Activated naive CD8-positive, alpha-beta T cell treated with anti-CD3 and anti-CD28 coated beads for 36 hours (primary cell): ENCODE measurements at places on chromosomes 3 and 15. TPM values are rescaled to one million over a fixed set of nuclear protein-coding genes. Genes with fewer than 3 reads are reported as not detected.

Gene NANOGP8
- not detected for total RNA-seq

Gene GNAT1
- not detected for total RNA-seq

Gene SAMD7
- not detected for total RNA-seq

Gene RASGRP1
- total RNA-seq = 46.6 TPM

Gene GPR156
- not detected for total RNA-seq

Gene SERPINI2
- not detected for total RNA-seq

Gene SUSD5
- not detected for total RNA-seq

Gene SIDT1
- 19.9 TPM for total RNA-seq

Gene SNX33
- 2.6 TPM for total RNA-seq

Gene SLC22A13
- total RNA-seq = 0.24 TPM

Gene GP5
- 0.80 TPM for total RNA-seq

DNA sequence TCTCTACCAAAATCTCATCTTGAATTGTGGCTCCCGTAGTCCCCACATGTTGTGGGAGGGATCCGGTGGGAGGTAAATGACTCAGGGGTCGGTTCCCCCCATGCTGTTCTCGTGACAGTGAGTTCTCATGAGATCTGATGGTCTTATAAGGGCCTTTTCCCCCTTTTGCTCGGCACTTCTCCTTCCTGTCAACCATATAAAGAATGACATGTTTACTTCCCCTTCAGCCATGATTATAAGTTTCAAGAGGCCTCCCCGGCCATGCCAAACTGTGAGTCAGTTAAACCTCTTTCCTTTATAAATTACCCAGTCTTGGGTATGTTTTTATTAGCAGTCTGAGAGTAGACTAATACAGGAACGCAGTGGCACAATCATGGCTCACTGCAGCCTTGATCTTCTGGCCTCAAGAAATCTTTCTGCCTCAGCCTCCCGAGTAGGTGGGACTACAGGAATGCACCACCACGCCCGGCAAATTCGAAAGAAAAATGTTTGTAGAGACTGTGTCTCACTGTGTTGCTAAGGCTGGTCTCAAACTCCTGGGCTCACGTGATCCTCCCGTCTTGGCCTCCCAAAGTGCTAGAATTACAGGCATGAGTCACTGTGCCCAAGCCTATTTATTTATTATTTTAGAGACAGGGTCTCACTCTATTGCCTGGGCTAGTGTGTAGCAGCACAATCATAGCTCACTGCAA, 101.0 kb downstream of the ATP10A start:
- no peak for DNase-seq

- no peak for DNase-seq
Observed at GRCh38 chr15:80825361-80826030, 46.3 kb downstream of the CEMIP start.

DNA sequence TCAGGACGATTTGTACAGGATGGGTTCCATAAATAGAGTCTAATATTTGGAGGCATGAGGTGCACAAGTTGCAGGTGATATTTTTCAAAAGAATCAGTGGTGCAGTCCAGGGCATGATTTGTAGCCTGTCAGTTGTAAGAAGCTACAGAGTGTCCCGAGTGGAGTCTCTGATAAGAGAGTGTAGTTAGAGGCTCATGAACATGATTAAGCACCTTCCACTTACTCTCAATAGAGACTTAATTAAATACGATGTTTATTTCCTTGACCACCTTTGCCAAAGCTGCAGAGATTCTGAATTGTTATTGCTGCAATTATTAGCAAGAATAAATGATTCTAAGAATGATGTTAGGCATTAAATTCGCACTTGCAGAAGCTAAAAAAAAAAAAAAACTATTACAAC, 218.4 kb upstream of the LRTM1 start:
- no peak for DNase-seq

GRCh38 chr15:59206623-59207183, at the start of gene LDHAL6B:
LDHAL6B (plus strand) TSS chr15:59206843; CDS start chr15:59206941, 98 bp downstream.
- no peak for DNase-seq

DNA sequence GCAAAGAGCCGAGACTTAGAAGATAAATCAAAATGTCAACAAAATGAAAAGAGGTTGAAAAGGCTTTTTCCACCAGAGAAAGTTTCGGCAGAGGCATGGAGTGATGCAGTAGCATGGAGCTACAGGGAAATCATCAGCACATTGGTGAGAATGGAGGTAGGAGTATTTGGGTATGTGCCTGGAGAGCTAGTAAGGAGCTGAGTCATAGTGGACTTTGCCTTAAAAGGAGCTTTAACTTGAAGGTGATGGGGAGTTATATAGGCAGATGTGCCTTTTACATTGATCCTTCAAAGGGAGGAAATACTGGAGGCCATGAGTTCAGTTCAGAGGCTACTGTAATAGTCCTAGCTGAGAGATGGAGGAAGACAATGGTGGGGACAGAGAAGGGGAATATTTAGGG, 44.3 kb downstream of the IL5RA start:
- no peak for DNase-seq

DNA sequence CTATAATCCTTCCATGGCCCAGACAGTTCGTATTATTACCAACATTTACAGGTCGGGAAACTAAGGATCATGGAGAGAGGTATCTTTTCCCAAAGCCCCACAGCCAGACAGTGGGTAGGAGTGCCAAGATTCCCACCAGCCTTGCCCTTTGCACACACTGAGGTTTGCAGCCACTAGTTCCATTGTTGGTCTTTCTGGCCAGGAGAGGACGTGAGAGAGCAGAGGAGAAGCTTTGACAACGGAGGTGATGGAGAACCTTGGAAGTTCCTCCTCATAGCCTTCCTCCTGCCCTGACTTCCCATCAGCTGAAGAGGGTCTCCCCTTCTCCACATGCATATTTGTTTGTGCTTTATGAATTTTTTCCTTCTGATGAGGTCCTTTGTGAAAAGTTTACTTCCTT, 50.5 kb upstream of the PLCL2 start:
- no peak for DNase-seq

- DNase-seq = no peak
Observed at GRCh38 chr15:39135989-39136388, 444.9 kb upstream of the THBS1 start.

DNA sequence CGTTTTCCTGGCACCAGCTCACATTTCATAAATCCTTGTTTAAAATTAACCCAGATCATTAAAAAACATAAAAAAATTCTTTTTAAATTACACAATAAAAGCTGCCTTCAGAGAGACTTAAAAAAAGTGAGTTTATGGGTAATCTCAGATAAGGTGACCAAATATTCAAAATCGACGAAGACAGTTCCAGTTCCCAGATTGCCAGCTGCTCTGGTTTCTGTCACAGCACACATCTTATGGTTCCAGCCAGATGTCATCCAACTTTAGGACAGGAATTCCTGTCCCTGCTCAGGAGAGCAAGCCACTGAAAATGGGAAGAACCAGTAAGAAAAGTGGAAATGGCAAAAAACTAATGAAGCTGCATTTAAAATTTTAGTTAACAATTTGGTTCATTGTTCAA, 15.8 kb upstream of the ZNF770 start:
- no peak for DNase-seq

DNA sequence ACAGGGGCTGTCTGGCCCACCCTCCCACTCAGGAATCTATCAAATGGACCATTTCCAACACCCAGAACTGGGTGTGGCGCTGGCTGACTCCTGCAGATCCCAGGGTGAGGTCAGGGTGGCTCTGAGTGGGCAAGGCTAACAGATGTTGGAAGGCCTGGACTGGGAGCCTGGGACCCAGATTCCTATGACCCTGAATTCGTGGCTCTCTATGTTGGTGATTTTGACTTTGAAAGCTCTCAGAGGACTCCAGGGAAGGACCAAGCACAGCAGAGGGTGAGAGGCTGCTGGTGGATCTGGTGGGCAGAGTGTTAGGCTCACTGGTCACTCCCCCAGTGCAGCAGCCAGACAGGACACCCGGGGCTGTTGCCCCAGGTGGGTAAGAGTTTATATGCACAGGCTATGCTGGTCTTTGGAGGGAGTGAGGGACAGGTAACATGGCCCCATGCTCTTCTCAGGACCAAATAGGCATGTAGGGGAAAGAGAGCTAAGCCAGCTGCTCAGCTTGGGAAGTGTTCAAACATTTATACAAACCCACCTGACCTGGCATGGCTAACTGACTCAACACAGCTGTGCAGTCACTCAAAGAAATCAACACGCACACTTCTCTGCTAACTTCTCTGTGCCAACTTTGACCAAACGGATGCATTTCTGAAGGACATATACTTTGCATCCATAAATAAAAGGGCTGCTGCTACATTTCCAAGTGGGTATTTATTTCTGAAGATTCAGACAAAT, 62.6 kb upstream of the RAB6B start:
- DNase-seq = no peak

DNA sequence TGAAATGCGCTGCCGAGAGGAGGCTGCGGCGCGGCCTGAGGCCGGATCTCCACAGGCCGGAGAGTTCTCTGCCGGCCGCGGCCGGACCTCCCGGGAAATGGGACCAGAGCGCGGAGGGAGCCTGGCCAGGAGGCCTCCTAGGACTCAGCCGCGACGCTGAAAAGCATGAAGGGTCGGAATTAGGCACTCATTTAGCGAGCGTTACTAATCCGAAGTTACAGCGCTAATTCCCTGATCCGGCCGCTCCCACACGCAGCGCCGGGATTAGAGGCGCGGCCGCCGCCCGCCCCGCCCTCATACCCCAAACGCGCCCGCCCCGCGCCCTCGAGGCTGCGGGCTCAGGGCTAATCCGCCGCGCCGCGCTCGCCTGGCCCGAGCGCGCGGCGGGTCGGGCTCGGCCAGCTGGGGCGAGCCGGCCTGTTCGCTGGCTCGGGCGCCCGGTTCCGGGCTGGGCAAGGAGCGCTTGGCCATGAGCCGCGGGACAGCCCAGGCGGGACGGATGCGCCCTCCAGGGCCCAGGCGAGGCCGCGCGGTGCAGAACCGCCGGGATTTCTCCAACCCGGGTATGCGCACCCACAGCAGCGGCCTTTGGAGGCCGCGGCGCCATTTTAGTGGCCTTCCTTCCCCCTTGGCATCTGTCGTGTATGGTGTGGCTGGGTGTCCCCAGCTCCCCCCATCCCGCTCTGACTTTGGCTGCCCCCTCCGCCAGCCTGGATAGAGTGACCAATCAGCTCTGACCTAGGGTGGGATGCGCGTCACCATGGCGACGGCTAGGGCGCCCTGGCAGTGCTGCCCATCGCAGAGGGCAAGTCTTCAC, 36.8 kb upstream of the POLG start:
- no peak for DNase-seq

DNA sequence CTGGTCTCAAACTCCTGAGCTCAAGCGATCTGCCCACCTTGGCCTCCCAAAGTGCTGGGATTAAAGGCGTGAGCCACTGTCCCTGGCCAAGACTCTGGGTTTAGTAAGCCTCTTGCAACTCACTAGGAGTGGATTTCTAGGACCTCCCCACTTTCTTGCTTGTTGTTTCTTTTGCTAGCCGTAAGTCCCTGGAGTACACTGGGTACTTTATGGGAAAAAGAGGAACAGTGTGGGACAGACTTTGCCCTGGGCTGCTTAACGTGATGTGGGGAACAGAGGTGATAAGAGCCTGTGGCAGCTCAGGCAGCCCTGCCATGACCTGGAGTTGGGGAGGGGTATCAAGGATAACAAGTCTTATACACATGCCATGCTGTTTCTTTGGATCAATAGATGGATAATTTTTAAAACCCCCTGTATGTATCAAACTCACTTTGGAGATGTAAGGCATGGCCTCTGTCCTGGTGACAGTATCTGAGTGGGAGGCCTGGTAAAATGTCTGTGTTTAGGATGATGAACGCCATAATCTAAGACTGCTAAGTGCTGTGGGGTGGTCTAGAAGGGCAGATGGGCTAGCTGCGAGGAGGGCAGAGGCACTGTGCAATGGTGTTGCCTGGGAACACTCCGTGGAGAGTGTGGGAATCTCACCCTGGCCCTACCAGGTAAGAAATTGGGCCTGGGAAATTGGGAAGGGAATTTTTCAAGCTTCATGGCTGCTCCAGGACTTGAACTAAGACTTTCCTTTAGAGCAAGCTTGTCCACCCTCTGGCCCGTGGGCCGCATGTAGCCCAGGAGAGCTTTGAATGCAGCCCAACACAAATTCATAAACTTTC, 54.8 kb downstream of the SMAD3 start:
- DNase-seq = no peak

GRCh38 chr3:51729042-51729633, 22.3 kb downstream of the GRM2 start:
- no peak for DNase-seq

DNA sequence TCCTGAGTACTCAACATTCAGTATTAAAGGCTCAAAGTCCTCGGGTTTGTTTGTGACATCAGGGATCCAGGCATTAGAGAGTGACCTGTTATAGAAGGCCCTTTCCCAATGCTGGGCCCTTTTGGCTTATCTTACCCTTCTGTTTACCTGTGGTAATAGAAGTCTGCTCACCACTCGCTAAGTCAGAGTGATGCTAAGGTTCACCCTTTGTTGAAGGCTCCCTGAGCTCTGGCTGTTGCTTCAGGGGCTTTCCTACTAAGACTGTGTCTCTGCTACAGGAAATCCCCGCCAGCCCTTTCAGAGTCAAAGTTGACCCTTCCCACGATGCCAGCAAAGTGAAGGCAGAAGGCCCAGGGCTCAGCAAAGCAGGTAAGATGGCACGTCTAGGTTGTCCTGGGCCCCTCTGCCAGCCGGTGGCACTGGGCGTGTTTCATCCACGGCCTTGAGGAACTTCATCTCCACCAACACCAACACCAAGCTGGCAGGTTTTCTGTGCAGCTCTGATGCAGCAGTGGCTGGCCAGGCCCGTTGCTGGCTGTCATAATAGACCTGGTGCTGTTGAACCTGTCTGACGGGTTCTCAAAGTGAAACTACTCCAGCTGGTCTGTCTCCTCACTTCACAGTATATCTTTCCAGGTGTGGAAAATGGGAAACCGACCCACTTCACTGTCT, 99.1 kb downstream of the DNASE1L3 start:
- DNase-seq = peak; percentile 14
